Naive thymus-derived CD8-positive, alpha-beta T cell (primary cell): ENCODE measurements at places on chromosomes 16 and 17.

DNA sequence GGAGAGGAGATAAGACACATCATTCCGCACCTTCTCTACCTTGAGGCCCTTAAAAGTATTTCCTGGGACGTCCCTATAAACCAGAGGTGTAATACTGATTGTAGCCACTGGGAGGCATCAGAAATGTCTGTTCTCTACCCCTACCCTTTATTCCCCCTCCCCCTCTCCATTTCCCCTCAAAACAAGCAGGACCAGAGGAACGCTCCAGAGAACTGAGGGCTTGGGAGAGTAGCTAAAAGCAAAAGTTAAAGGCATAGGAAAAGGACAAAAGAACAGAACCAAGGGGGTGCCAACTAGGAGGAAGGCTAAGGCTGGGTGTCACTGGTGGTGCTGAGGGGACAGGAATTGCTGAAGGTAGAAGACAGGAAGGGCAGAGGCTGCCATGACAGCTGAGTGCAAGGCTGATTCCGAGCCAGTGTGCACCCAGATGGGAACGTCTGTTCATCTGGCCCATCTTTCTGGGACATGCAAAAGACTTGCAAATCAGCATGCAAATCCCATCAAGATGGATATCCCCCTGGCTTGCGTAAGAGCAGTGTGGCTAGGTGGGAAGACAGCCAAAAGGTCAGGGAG lies 6.7 kb downstream of the CAMTA2 start:
- DNase-seq: peak; percentile 33

GRCh38 chr16:80935691-80936090 lies 71.0 kb downstream of the CMC2 start:
- DNase-seq: no peak

GRCh38 chr17:45104029-45104428 lies 28.3 kb downstream of the PLCD3 start:
- no peak for DNase-seq

DNA sequence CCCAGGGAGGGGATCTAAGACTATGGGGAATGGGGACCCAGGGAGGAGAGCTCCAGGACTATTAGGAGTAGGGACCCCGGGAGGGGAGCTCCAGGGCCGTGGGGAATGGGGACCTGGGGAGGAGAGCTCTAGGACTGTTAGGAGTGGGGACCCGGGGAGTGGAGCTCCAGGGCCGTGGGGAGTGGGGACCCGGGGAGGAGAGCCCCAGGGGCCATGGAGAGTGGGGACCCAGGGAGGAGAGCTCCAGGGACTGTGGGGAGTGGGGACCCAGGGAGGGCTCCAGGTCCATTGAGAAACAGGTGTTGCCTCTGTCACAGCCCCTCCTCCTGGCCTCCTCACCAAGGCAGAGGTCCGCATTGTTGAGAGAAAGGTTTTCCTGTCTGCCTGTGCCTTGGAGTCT lies 16.0 kb downstream of the MPRIP start:
- no peak for DNase-seq

DNA sequence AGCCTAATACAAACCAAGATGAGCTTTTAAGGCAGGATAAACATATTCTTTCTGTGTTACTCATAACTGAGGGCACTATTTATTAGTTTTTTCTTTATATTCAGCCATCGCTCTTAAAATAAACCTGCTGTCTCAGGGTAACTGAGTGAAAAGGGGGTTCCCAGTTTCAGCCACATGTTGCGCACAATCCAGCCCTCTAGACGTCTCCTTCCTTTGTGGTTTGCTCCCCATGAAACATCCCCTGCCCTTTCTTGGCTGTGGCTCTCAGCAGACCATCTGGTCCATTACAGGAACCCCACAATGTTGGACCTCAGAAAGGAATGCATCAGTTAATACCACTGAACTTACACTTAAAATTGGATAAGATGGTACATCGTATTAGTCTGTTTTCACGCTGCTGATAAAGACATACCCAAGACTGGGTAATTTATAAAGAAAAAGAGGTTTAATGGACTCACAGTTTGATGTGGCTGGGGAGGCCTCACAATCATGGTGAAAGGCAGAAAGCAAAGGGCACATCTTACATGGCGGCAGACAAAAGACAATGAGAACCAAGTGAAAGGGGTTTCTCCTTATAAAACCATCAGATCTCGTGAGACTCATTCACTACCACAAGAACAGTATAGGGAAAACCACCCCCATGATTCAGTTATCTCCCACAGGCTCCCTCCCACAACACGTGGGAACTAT lies 12.6 kb upstream of the IL21R start:
- DNase-seq: no peak

DNA sequence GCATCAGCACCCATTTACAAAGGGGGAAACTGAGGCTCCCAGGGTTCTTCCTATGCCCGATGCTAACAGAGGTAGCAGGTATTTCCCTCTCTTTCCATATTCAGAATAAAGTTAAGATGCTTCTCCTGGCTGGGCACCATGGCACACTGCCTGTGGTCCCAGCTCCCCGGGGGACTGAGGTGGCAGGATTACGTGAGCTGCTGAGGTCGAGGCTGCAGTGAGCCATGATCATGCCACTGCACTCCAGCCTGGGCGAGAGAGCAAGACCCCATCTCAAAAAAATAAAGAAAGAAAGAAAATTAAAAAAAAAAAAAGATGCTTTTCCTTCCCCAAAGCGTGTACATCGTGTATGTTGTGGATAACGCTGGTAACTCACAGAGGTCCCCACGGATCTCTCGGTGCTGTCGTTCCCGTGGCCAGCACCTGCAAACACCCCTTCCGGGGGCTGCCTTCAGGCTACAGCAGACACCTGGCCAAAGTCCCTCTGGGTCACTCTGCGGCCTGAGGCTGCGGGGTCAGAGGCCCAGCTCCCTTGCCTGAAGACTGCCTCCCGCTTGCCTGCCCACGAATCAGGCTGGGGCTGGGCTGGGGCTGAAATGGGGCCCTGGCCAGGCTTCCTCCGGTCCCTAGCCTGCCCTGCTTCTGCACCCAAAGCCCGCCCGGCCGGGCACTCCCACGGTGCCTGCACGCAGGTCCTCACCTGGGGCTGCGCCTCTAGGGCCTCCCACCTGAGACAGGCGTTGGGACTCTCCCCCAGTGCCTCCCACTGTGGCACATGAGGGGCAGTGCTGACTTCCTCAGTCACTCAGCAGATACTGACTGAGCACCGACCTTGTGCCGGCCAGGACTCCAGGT lies 63.1 kb downstream of the ZDHHC7 start:
- no peak for DNase-seq

- no peak for DNase-seq
These were observed 22.6 kb downstream of the MAP3K3 start for GRCh38 chr17:63644846-63645245.

- no peak for DNase-seq
These were observed 25.9 kb downstream of the MYH3 start for GRCh38 chr17:10631048-10631700.

DNA sequence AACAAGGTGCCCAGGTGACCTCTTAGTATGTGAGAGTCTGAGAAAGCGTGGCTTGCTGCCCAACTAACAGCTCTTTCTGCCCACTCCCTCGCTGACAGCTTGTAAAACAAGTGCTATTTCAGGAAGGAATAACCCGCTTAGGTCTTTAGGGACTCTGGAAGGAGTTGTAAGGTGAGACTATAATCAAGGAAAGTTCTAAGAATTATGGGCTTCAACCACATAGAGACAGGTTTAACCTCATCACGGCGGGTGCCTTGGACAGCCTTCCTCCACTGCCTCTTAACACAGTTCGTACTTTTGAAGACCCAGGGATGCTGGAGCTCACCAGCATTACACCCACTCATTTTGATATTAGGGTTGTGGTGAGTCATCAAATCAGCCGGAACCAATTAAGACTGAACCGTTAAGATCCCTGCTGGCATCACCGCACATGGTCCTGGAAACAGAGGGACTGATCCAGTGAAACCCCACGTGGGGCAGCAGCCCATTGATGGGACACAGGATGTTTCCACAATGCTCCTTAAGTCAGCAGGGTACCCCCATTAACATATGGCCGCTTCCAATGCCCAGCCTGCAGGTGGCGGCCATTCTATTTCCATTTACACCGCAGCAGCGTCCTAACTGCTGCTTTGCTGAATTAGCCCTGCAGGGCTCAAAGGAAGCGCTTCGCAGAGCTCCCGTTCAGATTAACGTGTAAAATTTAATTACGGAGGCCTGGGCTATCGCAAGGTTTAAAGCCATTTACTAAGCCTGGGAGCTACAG lies 176.6 kb upstream of the SDK2 start:
- DNase-seq: no peak

DNA sequence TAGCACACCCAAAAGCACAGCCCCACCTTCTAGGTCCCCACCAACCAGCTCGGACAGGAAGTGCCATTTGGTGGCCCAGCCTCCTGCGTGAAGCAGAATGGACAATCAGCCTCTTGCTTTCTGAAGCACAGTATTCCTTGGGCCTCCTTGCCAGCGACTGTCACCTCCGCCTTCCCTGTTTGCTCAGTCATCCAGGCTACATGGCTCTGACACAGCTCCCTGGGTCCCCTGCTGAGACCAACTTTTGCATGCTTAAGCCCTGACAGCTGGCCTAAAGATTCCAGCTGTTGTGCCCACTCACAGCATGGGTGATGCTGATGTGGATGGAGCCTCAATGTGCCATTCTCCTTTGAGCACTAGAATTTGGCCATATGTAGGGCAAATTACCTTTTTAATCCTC lies 4.5 kb upstream of the CACNG5 start:
- no peak for DNase-seq

DNA sequence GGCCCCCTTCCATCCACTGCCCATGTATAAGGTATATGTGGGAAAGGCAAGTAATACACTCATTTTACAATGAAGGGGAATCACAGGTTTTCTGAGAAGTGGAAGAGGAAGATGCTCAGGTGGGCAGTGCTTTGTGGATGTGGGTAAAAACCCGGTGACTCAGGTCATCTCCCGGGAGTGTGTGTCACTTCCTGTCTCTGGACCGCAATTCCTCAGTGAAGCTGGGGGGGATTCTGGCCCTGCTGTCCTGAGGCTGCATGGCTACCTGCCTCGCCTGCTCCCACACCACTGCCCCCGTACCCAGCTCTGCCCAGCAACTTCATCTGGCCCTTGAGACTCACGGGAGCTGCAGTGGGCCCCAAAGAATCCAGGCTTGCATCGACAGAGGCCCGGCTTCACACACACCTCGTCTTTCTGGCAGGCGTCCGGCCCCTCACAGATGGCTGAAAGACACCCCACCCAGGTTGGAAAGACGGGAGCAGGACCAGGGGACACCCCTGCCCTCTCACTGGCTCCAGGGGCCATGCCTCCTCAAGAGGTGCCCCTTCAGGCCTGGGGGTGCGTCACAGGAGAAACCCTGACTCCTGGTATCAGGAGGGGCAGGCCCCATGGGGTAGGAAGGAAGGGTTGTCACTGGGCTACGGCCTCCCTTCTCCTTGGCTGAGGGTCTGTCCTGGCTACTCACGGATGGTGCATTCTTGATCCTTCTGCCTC lies 882 bp downstream of the SCARF1 start:
- no peak for DNase-seq

DNA sequence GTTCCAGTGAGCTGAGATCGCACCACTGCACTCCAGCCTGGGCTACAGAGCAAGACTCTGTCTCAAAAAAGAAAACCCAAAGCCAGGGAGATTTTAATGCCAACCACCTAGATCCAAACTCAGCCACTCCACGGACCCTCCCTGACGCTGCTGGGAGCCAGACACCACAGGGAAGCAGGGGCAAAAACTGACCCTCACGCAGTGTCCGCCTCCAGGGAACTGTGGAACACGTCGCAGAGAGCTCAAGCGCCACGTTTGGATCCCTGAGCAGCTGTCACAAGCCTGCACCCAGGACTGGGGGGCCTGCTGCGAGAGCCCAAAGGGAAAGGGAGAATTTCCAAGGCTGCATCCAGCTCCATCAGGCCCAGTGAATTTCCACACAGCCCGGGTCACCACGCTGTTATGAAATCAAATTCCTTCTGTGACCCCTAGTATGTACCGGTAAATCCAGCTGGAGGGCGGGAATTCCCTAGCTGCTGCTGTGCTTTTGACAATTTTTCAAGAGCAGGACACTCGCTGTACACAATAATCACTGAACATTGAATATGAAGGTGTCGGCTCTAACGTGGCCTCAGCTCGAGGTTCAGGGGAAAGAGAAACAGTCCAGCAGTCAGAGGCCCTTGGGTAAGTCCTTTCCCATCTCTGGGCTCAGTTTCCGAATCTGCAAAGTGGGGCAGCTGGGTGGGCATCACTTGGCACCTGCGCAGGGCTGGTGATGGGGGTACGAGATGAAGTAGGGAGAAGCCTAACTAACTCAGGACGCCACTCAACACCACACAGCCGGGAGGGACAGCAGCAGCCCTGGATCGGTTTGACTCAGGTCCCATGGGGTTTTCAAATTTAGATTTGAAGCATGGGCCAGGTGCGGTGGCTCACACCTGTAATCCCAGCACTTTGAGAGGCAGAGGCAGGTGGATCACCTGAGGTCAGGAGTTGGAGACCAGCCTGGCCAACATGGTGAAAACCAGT lies 8.6 kb downstream of the CARHSP1 start:
- no peak for DNase-seq

GRCh38 chr17:39599004-39599664 lies 8.6 kb downstream of the NEUROD2 start:
- no peak for DNase-seq

GRCh38 chr16:2194852-2195321 lies 1.5 kb downstream of the CASKIN1 start:
- peak; percentile 35 for DNase-seq

DNA sequence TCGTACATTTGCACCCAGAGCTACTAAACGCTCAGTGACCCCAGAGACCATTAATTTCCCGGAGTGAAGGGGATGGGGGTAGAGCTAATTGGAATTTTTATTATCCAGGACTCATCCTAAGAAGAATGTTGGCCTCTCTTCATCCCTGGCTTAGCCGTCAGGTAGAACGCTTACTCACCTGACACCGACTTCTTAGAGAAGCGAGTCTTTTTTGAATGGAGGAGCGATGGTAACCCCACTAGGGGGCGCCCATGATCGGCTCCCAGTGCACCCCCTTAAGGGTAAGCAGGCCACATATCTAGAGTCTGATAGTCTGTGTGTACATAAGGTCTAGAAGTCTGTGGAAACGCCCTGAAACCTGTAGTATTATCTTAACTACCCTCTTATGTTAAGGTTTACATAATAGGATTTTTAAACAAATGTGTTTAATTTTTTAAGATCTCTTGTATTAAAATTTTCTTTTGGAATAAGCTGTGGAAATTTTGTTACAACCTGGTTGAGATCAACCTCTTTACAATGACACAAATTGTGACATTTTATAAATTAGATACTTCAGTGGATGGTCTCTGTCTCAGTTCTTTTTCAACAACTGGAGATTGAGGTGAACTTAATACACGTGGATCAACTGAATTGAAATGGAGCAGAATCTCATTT lies 229.8 kb downstream of the CPPED1 start:
- peak; percentile 30 for DNase-seq

- no peak for DNase-seq
These were observed 1.7 kb upstream of the GPT2 start for GRCh38 chr16:46882304-46882939.

GRCh38 chr17:77821114-77821513 lies 137.4 kb upstream of the TNRC6C start:
- no peak for DNase-seq

- DNase-seq: peak; percentile 30
These were observed 552 bp downstream of the C17orf58 start for GRCh38 chr17:67995570-67996263.
